ENCODE measurements at places on chromosomes 16 and 17.
A peak's percentile ranks its signal among the peaks of the same experiment; 100 is the strongest.

DNA sequence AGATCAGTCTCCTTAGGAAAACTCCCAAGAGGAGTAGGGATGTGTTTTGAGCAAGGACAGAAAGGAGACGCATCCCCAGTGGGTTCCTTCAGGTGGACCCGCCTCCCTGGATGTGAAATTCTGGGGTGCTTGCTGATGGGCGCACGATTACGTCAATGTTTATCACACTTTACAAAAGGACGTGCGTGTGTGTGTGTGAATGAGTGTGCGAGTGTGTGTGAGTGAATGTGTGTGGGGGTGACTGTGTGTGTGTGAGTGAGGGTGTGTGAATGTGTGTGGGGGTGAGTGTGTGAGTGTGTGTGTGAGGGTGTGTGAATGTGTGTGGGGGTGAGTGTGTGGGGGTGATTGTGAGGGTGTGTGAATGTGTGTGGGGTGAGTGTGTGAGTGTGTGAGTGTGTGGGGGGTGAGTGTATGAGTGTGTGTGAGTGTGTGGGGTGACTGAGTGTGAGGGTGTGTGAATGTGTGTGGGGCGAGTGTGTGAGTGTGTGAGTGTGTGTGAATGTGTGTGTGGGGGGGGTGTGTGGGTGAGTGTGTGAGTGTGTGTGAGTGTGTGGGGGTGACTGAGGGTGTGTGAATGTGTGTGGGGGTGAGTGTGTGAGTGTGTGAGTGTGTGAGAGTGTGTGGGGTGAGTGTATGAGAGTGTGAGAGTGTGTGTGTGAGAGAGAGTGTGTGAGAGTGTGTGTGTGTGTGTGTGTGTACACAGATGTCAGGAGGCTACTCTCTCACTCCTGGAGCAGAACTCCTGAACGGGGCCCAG is 4.1 kb upstream of the TRARG1 start:
- no peak for DNase-seq

DNA sequence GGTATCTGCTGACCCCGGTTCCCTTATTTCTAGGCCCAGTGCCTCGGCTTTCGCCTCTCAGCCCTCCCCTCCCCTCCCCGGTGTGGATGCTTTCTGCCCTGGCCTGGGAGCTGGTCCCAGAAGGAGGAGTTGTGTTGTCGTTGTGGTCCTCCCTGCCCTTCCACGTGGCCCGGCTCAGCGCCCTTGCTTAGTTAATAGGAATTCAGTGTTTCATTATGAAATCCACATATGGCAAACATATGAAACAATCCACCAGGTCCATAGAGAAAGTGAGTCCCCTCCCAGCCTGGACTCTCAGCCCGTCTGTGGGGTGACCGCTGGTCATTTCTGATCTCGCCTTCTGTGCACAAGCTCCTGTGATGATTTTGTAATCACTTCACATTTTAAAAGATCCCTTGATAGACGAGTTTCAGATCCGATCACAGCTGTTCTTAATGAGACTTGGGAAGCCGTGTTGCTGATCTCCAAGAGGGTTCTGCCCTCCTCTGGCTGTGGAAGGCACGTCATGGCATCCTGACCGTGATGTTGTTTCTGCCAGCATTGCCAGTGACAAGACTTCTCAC is 112.1 kb downstream of the BANP start:
- no peak for DNase-seq

GRCh38 chr17:59643159-59644140 is 23.8 kb downstream of the CLTC start:
- DNase-seq: peak; percentile 38

- DNase-seq: no peak
These were observed 62.0 kb upstream of the CRHR1 start for GRCh38 chr17:45722161-45722560.

- DNase-seq: peak; percentile 65
These were observed 2.1 kb downstream of the CFAP20 start for GRCh38 chr16:58127033-58127556.

GRCh38 chr16:16923479-16923878 is 544.5 kb downstream of the NPIPA7 start:
- no peak for DNase-seq

DNA sequence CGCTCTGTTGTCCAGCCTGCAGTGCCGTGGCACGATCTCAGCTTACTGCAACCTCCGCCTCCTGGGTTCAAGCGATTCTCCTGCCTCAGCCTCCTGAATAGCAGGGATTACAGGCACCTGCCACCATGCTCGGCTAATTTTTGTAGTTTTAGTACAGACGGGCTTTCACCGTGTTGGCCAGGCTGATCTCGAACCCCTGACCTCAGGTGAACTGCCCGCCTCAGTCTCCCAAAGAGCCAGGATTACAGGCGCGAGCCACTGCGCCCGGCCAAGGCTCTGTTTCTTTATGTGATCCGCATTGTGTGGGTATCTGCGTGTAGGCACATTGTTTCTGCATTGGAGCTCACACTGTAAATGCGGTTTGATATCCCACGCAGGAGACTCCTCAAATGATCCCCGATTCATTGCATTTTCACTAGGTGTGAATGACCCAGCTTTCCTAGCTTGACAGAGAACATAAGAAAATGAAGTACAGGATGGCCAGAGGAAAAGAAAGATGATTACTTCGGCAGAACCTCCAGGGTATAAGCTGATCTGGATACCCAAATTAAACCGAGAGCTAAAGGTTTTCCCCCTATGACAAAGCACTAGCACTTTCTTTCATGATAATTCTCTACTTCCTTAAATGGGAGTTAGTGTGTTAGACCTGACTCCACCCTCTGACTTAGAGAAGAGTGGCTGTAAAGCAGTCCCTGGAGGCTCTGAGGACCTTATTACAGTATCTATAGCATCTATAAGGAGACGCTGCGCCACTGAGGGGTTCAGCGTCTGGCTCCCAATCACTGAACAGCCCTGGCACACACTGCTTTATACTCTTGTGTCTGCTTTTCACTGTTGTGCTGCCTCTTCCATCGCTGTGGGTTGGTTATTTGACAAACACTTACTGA is 17.3 kb downstream of the COTL1 start:
- peak; percentile 87 for DNase-seq

GRCh38 chr16:64782484-64782883 is 339.4 kb downstream of the CDH11 start:
- no peak for DNase-seq

DNA sequence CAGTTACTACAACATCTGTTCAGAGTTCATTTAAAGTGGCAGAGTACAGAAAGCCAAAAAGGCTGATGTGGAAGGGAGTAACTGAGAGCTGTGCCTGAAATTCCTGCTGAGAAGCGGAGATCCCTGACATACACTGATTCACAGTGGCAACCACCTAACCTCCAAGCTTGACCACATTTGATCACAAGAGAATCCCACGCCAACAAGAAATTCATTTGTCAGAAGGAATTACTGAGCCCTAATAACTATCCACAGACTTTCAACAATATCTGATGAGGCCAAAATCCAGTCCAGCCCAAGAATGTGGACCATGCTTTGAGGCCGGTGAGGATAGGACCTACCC is 168.5 kb upstream of the RPH3AL start:
- DNase-seq: no peak

DNA sequence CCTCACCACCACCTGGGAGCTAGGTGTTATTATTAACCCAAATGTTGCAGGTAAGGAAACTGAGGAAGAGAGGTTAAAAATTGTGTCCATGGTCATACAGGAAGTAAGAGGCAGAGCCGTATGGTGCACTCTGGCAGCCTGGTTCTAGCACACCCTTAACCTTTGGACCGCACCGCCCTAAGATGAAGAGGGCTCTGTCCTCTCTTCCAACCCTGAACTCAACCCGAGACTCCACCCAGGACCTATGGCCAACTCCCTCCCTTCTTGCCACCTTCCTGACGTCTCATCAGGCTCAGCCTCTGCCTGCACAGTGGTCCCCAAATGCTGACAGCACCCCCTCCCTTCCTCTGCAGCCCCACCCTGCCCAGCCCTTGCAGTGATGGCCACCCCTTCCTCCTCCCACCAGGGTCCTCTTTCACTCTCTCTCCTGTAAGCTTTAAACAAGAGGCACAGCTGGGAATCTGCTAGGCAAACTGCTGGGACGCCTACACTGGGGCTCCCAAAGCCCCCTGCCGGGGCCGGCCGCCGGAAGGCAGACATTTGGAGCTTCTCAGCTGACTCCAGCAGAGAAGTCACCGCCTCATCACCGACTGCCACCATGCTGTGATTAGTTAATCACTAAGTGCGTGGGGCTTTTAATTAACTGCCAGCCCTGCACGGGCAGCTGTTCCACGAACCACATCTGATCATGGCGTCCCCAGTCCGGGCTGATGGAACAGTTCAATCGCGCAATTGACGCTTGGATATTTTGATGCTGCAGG is 16.7 kb upstream of the C16orf78 start:
- DNase-seq: no peak

DNA sequence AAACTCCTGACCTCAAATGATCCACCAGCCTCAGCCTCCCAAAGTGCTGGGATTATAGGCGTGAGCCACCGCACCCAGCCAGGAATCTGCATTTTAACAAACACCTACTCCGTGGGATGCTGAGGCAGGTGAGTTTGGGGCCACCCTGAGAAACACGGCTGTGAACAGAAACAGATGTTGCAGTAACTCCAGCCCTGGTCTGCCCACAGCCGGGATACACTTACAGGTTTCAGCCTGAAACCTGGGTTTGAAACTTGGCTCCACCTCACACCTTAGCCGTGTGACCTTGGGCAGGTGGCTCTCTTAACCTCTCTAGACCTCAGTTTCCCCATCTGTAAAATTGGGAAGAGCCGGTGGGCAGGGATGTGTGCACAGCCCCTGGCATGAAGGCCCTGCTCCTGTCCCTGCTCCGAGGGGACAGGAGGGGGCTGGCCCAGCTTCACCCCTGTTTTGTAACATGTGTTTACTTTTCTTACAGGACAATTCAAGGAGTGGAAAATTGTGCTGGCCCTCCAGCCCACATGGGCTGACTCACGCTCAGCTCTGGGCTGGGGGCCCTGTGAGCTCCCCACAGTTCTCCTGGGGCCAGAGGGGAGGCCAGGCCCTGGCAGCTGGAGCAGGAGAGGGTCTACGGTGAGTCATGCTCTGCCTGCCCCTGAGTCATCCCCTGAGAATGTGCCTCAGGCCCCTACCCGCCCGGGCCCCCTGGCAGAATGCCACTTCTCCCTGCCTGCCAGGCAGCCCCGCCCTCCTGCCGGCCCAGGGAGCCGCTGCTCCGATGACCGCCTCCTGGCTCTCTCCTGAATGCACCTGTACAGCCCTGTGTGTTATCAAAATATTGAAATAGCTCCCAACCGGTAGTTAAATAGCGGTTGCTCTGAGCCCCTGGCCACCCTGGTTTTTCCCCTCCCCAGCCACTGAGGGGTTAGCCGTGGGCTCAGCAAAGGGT is 7.7 kb upstream of the PPL start:
- peak; percentile 41 for DNase-seq

- no peak for DNase-seq
These were observed 46.5 kb downstream of the MAP1LC3B start for GRCh38 chr16:87438611-87438985.

DNA sequence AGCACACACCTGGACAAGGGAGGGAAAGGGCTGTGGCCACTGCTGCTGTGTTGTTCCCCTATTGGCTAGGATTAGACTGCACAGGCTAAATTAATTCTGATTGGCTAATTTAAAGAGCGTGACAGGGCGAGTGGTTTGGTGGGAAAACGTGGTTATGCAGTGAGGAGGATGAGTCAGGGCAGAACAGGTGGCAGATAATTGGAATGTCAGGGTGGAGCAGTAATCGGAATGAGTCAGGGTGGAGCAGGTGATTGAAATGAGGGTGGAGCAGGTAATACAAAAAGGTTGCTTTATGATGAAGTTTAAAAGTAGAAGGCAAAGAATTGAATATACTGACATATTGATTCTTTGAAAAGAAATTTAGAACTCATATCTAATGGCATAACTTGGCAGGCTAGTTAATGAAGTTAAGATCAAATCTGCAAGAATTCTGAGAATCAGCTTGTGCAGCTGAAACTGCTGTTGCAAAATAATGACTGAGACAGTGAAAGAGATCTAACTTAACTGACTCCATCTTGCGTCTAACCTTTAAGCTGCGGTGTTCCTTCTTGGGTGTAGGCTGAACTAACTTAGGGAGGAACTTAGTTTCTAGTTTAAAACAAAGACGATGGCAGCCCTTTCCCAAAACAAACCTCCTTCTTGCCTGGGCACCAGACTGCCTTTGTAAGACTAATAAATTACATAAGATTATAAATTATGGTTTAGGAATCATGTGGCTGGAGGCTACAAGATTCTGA is 174.3 kb downstream of the UTP18 start:
- peak; percentile 27 for DNase-seq

GRCh38 chr16:77399066-77399465 is 35.8 kb downstream of the ADAMTS18 start:
- no peak for DNase-seq

DNA sequence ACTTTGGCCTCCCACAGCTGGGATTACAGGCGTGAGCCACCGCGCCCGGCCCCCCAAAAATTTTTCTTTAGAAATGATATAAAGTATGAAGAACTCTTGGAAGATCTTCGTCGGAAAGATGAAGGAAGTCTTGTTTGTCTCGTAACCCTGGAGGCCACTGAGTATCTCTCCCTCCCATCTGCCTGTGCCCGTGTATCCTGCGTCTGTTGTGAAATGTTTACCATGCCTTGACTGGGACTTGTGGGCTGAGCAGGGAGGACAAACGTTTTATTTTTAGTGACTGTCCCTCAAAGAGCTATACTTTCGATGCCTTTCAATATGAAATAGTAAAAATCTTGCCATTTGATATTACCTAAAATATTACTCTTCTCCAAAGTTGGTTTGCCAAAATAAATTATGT is 121.2 kb downstream of the RPTOR start:
- DNase-seq: no peak

GRCh38 chr17:2202996-2203575 is 100.5 kb downstream of the SMG6 start:
- DNase-seq: no peak

DNA sequence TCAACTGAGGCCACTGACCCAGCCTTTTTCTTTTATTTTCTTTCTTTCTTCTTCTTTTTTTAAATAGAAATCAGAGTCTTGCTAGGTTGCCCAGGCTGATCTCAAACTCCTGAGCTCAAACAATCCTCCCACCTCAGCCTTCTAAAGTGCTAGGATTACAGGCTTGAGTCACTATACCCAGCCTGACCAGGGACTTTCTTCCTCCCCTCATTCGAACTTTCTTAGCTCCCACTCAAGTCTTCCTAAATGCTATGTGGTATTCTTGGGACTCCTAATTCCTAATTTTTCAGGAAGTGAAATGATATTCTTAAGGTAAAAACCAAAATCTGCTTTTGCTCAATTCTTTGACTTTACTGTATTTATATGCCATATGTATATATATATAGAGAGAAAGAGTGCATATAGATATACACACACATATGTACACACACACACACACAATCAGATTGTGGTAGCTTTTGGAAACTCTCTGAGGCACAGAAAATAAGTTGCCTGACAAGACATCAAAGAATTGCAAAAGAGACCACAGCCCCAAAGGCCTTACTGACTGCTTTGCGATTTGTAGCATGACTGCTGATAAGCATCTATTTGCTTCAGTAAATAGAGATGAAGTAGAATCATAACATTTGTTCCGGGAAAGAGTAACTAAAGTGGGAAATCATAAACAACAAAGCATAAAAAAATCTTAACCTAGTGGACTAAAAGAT is 9.5 kb upstream of the AMZ2 start:
- peak; percentile 27 for DNase-seq

DNA sequence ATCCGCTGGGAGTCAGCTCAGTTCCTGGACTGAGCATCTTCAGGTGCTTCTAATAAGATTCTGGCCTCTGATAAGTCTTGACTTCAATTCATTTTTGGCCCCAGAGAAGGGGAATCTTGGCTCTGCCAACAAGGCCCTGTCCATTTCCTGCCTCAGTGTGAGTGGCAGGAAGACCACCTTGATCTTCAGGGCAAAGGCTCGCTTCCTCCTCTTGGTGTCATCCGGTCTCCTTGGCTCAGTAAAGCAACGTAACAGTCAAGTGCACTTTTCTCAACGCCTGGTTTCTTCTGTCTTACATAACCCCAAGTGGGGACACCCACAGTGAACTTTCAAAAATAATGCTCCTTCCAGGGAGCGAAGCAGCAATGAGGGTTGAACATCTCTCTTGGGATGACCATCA is 169.8 kb downstream of the PRKCB start:
- DNase-seq: no peak

Data from MV-4-11 (cell line).